ENCODE measurements at places on chromosomes 1 and 21. TPM values are rescaled to one million over a fixed set of nuclear protein-coding genes. Genes with fewer than 3 reads are reported as not detected.
A peak's percentile ranks its signal among the peaks of the same experiment; 100 is the strongest.

DNA sequence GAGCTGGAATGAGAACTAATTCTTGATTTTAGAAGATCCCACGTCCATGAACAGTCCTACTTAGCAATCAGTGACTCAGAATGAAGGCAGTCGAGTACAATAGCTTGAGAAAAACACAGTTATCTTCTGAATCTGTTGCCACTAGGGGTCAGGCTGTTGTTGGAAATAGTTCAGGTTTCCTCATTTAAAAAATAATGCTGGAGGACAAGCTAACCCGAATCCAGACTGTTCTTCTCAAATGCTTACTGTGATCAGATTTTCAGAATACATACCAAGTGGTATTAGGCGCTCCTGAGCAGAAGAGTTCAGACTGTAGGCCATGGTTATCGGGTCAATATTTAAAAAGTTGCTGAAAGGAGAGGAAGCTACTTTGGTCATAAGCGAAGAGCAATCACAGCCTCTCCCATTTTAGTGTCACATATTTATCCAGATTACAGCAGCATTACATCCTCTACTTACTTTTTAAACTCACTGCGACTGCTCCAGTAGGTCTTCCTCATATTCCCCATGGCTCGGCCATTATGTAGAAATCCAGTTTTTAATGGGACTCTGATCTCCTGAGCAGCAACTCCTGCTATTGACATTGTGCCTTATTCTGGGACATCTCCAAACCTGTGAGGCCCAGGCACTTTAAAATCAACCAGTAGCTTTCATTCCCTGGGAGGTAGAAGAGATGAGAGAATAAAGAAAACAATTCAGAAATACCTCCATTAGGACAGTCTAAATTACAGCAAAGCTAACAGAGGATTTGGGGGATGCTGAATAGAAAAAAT, 10.9 kb downstream of the ERRFI1 start:
- DNase-seq = no peak

DNA sequence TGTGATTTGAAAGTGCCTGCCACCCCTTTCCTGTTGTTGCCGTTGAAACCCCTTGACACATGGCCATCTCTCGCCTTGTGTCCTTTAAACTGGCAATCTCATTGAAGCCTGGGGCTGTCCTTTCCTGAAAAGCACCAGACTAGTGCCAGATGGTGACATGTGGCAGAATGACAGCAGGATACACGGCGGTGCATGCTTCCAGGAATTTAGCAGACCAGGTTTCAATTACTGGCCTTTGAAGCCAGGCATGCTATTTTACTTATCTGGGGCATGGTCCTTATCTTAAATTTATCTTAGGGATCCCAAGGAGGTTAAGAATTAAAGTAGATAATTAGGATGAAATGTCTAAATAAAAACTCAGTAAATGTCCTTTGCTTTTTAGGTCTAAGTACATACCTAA, 15.2 kb downstream of the PLPPR4 start:
- DNase-seq = no peak

DNA sequence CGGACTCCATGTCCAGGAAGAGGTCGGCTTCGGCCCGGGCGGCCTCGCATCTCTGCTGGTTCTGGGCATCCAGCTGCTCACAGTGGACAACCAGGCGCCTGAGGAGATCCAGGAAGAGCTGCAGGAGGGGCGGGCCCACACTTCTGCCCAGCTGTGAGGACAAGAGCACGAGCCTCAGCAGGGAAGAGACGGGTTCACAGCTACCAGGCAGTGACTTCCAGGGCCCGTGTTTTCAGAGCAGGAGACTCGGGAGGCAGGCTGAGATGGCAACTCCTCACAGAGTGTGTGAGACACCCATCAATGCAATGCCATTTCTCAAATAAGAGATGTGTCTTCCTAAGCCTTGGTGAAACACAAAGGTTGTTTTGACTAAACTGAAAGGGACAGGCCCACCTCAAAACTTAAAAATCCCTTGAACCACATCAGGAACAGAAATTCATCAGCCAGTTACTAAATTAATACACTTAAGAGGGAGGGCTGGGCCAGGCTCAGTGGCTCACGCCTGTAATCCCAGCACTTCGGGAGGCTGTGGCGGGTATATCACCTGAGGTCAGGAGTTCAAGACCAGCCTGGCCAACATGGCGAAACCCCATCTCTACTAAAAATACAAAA, 43.4 kb downstream of the URB1 start:
- DNase-seq = no peak

- no peak for DNase-seq
Measured at GRCh38 chr1:116478621-116479020, 92.2 kb downstream of the CD58 start.

- DNase-seq = no peak
Measured at GRCh38 chr1:3461934-3462275, 7.4 kb downstream of the ARHGEF16 start.

DNA sequence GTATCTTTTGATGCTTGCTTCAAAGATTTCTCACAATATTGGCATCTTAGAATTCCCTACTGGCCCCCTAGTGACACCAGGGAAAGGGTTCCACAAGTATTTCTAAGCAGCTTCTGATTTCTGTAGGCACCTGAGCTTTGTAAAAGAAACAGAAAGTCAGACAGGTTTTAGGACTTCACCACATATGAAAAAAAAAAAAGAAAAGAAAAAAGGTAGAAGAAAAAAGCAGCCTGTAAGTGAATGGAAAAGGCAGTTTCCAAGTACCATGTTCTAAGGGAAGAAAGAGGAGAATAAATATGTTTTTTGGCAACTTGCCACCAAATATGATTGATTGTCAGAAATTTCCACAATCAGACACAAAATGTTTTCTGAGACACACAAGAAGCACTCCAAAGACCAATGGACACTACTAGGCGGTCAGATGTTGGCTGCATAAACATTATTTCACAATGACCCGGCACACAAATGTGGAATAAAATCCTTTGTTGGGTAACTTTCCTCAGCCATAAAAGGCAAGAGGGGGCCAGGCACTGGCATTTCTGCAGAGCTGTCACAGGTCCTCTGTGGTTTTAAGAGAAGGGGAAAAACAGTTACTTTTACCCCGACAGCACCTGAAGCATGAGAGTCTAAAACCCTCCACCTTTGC, 12.7 kb upstream of the CPLANE2 start:
- DNase-seq = peak; percentile 65

GRCh38 chr1:119766374-119766794, 2.3 kb downstream of the HMGCS2 start:
- DNase-seq = no peak

- no peak for DNase-seq
Measured at GRCh38 chr1:11052839-11053757, 6.1 kb upstream of the MASP2 start.

DNA sequence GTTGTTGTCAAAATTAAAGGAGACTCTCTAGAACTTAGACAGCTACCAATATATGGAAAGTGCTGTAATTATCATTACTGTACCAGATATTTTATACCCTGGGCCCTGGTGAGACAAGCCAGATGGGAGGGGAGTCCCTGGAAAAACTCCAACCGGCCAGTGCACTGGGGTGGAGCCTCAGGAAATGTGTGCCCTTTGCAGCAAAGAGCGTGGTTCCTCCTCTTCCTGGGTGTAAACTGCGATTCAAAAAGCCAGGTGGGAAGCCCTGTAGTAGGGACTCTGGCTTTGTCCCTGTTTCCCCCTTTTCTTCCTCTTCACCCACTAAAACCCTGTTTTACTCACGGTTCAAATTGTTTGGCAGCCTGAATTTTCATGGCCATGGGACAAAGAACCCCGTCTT, 812.3 kb downstream of the PLA2G4A start:
- DNase-seq = no peak

DNA sequence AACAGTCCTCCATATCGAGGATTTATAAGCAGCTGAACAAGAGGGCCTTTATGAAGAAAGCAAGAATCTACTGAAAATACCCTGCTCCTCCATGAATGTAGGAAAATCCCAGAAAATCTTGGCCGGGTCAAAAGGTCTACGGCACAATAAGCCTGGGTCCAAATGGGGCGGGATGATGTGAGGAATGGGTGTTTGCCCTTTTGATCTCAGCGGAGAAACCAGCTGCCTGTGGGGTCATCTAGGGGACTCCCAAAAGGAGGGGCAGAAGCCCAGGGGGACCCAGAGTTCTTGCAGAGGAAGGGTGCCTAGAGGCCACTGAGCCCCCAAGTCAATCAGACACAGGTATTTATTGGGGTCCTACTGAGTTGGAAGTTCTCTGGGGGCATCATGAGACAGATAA, 11.4 kb upstream of the PIGR start:
- DNase-seq = no peak

DNA sequence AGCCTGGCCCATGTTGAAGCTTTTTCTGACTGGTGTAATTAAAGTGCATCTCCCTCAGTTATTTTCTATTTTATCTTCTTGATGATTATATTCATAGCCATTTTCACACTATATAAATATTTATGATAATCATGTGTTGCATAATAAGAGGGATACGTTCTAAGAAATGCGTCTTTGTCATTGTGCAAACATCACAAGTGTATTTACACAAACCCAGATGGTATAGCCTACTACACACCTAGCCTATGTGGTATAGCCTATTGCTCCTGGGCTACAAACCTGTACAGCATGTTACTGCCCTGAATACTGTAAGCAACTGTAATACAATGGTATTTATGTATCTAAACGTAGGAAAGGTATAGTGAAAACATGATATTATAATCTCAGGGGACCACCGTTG, 88.1 kb downstream of the BACH1 start:
- no peak for DNase-seq

DNA sequence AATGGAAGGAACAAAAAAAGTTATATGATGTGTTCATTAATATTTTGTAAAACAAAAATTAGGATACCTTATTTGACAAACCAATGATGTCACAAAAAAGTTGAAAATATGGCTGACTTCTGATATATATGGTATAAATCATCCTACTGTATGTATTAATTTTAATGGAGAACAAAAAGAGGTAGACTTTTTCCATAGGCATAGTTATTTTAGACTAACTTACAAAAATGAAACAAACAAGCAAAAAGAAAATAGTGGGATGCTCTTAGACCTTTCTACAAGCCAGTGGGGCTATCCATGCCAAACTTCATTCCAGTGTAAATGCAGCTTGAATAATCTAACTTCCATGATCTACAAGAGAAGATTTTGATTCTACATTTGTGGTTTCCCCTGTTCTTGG, 522 bp upstream of the SPTA1 start:
- DNase-seq = no peak

- DNase-seq = peak; percentile 9
Measured at GRCh38 chr1:16095447-16095846, 22.0 kb upstream of the FAM131C start.

DNA sequence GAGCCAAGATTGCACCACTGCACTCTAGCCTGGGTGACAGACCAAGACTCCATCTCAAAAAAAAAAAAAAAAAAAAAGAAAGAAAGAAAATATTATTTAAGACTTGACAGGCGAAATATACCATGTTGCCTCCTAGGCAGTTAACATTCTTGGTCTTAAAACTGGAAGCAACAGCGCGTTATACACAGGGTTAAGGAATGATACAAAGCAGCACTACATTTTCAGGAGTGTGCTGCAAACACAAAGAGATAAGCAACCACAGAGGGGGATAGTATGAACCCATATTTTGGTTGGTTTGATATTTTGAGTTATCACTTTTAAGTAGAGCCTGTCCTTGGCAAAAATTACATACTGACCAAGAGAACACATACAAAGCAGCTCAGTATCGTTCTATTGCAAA, 25.1 kb downstream of the USP24 start:
- no peak for DNase-seq

GRCh38 chr1:2555634-2556276, 416 bp upstream of the TNFRSF14 start:
- peak; percentile 91 for DNase-seq

Gene FAM78B
- polyA plus RNA-seq = 0.63 TPM

Gene ROR1
- polyA plus RNA-seq = 4.2 TPM

Gene PCP4
- not detected for polyA plus RNA-seq

Gene DLGAP3
- 0.10 TPM for polyA plus RNA-seq

Gene VTCN1
- polyA plus RNA-seq = 0.38 TPM

All from aorta (tissue), 5 donors.